ENCODE measurements at places on chromosomes 11 and 22. TPM values are rescaled to one million over a fixed set of nuclear protein-coding genes. Genes with fewer than 3 reads are reported as not detected.
A peak's percentile ranks its signal among the peaks of the same experiment; 100 is the strongest.

DNA sequence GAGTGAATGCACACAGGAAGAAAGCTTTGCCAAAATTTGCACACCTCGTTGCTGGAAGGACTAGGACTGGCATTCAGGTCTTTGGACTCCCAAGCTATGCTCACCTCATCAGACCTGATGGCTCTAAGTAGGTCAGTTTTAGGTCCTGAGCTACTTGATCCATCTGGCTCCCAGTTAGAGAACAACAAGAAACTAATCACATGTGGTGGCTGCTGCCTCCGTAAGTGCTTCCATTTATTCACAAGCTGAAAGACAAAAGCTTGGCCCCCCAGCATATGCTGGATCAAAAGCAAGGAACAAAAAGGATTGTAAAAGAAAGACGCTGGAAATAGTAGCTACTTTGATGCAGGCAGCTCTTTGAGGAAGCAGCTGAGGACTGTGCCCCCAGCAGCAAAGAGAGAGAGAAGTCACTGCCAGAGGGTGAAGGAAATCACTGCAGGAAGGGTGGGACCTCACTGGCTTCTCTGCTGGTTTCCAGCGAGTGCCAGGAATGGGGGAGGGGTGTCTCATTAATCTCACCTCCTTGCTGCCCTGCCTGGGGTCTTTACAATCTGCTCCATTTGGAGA is 268.9 kb downstream of the KIRREL3 start:
- no peaks in the 10 kb centered on the region for H3K4me1 ChIP-seq
- no peak for DNase-seq
- H3K27me3 ChIP-seq = no peaks in the 10 kb centered on the region
- no peak overlapping the region for H3K4me3 ChIP-seq

DNA sequence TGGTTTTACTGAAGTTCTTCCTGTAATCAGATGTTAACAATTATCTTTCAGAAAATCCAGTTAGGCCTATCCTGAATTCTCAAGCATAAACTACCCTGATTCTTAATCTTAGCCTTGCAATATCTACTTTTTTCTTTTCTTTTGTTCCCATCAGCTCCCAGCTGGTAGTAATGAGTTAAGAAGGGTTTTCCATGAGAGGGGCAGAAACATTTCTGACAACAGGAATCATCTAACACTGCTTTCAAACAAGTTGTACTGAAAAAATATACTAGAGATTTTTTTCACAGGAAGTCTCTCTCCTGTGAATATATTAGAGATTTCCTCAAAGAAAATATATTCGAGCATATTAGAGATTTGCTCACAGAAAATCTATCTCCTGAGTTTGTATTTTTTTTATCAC is 3.3 kb upstream of the TRIM6 start:
- H3K27me3 ChIP-seq = no peaks in the 10 kb centered on the region
- DNase-seq = peak; percentile 66
- no peak overlapping the region for H3K27ac ChIP-seq
- H3K4me3 ChIP-seq = no peak overlapping the region

- H3K36me3 ChIP-seq = no peaks in the 10 kb centered on the region
- DNase-seq = no peak
- H3K4me1 ChIP-seq = no peaks in the 10 kb centered on the region
- peaks cover 3% of the 10 kb centered on the region for H3K27me3 ChIP-seq
Observed at GRCh38 chr22:39707816-39708215, 137.3 kb downstream of the CACNA1I start.

Gene ADM2
- polyA plus RNA-seq = 0.67 TPM

GRCh38 chr11:95678988-95679387 is 110.6 kb downstream of the FAM76B start:
- H3K4me1 ChIP-seq = no peaks in the 10 kb centered on the region
- no peak overlapping the region for H3K4me3 ChIP-seq
- H3K36me3 ChIP-seq = no peaks in the 10 kb centered on the region

Data from fibroblast of lung (primary cell).